ENCODE measurements at places on chromosomes 4 and X.

- DNase-seq = no peak
Observed at GRCh38 chr4:172845281-172845680, 323.3 kb upstream of the GALNT7 start.

GRCh38 chr4:18641334-18641733 lies 619.8 kb upstream of the LCORL start:
- no peak for DNase-seq

- DNase-seq = no peak
Observed at GRCh38 chr4:108068442-108068841, 78.8 kb downstream of the HADH start.

GRCh38 chr4:1202526-1203011 lies 30.2 kb upstream of the SPON2 start:
- DNase-seq = no peak

DNA sequence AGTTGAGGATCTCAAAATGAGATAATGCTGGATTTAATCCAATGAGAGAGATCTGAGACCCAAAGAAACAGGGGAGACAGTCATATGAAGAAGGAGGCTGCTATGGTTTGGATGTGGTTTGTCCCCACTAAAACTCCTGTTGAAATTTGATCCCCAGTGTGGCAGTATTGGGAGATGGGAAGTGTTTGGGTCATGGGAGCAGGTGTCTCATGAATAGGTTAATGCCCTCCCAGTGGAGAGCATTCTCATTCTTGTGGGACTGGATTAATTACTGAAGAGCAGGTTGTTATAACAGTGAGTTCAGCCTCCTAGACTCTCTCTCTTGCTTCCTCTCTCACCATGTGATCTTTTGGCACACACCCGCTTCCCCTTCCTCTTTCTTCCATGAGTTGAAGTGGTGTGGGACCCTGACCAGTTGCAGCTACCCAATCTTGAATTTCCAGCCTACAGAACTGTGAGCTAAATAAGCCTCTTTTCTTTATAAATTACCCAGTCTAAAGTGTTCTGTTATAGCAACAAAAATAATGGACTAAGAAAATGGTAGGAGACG lies 70.3 kb downstream of the PPEF2 start:
- no peak for DNase-seq

DNA sequence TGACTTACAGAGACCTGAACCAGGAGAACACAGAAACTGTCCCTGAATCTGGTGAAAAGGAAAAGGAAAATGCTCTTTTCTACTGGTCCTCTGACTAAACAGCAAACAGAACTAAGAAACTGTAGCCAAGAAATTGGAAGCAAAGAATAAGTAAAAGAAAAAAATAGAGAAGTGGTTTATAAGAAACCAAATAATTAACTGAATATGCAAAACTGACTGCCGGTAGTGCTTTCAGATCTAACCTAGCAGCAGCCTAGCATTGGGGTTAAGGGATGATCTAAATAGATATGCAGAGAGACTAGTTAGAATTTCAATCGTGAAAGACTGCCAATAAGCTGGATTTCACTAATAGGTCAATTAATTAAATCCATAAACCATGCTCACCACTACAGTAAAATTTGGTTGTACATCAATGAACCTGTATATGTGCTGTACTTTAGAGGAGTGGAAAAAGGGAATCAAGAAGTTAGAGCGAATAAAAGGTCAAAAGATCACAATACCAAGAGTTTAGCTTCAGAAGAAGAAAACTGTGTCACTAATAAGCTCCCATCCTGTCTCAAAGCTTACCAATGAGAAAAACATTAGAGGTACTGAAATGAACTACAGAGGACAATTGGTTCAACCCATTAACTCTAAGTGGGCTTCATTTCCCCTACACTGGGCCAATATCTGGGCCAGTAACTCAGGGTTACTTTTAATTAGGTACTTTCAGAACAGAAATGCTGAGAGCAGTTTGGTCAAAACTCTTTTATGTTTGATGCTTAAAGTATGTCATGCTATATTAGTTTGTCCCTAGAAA lies 53.6 kb downstream of the KLHL13 start:
- no peak for DNase-seq

- no peak for DNase-seq
Observed at GRCh38 chrX:137427816-137428215, 138.1 kb upstream of the ZIC3 start.

DNA sequence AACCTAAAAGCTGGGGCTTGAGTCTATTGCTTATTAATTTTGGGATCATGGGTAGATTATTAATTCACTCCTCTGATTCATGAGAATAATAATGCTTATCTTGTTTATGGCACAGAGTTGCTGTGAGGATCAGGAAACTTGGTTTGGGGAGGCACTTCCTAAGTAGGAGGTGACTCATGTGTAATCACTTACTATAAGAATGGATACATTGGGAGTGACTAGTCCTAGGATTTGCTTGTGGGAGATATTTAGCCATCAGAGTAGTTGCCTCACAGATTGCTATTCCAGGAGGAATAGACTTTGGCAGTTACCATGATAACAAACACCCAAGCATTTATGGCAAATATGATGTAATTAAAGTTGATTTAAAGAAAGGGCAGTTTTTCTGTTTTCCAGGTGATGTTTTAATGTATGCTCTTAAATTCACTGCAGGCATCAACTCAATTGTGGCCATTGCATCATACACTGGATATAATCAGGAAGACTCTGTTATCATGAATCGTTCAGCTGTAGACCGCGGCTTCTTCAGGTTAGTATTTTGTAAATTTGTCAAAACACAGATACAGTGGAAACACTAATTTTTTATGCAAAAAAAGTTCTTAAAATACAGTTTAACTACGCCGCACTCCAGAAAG lies 41.9 kb downstream of the POLR2B start:
- no peak for DNase-seq

- DNase-seq = no peak
Observed at GRCh38 chr4:151004222-151004621, 10.9 kb downstream of the LRBA start.

DNA sequence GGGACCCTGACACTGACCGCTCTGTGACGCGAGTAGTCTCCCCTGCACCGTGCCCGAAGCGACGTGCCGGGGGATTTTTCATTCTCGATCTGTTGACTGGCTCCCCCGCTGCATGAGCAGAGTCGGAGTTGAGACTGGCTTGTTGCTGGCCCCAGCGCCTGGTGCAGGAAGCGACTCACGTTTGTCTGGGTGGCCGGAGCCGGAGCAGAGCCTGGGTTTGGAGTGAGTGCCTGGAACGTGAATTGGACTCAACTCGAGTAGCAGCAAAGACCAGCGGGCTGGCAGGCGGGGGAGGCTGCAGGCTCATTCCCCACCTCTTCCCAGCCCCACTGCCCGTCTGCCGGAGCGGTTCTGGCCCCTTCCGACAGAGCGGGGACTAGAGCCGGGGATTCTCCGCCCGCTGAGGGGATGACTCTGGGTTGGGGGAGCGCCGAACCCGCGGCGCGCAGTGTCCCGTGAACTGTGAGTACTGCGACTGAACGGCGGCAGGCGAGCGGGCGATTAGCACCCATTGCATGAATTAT lies 554 bp downstream of the PCDH7 start:
- DNase-seq = no peak

- DNase-seq = no peak
Observed at GRCh38 chr4:177070533-177071058, 239.1 kb upstream of the NEIL3 start.

DNA sequence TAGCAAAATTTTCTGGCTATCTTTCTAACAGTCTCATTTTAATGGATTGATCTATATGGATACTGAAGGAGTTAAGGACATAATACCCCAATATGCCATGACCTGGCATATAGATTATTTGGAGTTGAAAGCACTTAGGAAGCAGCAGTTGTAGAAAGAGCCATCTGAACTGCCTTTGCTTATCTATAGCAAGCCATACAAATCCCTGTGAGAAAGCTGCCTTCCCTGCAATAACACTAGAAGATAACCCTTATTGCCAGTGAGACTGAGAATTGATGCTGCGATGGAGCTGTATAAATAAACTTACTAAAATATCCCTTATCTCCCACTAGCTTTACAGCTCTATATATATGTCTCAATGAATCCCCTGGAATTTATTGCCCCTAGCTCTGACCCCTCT lies 346.3 kb downstream of the TECRL start:
- DNase-seq = no peak

GRCh38 chr4:10144479-10144878 lies 27.9 kb upstream of the WDR1 start:
- no peak for DNase-seq

GRCh38 chr4:5632571-5632970 lies 75.8 kb downstream of the EVC2 start:
- DNase-seq = no peak

- DNase-seq = no peak
Observed at GRCh38 chr4:114077610-114078009, 98.2 kb upstream of the ARSJ start.

DNA sequence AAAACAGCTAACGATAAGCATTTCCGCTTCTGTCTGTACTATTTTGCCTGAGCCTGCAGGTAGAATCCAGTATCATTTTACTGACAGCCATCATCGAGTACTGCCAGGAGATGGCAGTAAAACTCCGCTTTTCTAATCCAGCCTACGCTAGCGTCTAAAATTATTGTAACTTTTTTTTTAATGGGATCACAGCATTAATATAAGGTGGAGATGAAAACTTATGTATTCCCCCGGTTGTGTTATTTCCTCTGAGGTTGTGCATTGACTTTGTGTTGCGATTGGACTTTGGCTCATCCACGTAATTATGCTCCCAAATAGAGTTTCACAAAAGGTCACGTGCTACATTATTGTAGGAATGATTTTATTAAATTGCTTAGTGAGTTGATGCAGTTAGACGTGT lies 248.1 kb downstream of the C4orf33 start:
- no peak for DNase-seq
